ENCODE measurements at places on chromosomes 1 and 21.
A peak's percentile ranks its signal among the peaks of the same experiment; 100 is the strongest.

- no peak for DNase-seq
Measured at GRCh38 chr1:37878071-37878470, 18.7 kb upstream of the MTF1 start.

- DNase-seq, result peak; percentile 90
Measured at GRCh38 chr1:156926175-156926574, 5.7 kb downstream of the LRRC71 start.

- peak; percentile 78 for DNase-seq
Measured at GRCh38 chr1:234676103-234676594, 66.2 kb upstream of the IRF2BP2 start.

DNA sequence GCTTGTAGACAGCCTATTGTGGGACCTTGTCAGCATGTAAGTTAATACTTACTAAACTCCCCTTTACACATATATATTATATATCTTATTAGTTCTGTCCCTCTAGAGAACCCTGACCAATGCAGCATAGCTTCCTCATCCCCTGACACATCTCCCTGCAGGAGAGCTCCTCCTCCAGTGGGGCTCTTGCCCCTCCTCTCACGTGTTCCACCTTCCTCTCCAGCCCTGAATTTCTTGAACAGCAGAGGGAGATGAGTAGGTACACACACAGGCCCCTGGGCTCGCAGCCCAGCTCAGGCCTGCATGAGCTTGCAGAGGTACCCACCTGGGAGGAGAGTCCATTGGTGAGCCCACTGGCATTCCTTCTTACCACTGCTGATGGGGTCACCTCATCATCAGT is 27.3 kb upstream of the GOLT1A start:
- no peak for DNase-seq

DNA sequence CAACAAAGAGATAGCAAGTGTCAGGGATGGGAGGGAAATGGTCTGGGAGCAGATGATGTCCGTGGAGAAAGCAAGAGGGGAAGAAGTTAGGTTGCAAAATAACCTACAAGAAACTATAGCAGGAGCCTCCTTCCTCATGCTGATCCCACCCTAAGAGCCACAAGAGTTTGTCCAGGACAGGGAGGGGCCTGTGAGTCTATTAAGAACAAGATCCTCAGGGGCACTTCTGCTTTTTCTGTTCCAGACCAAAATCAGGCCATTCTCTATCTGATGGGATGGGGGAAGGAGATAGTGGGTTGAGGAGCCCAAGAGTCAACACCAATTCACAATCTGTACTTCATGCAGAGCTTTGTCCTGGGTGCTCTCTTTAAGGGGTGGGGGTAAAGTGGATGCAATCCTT is 7.7 kb upstream of the ATP1A4 start:
- no peak for DNase-seq

GRCh38 chr1:235841938-235842545 is 24.7 kb downstream of the LYST start:
- DNase-seq, result no peak

GRCh38 chr1:61055110-61055614 is 27.2 kb upstream of the NFIA start:
- peak; percentile 29 for DNase-seq

GRCh38 chr1:6345009-6345408 is 48.6 kb downstream of the ACOT7 start:
- DNase-seq, result no peak

- peak; percentile 64 for DNase-seq
Measured at GRCh38 chr1:10687782-10688408, 108.6 kb downstream of the CASZ1 start.

GRCh38 chr1:152996633-152997400 is 4.7 kb upstream of the SPRR3 start:
- DNase-seq, result no peak

- DNase-seq, result peak; percentile 94
Measured at GRCh38 chr1:83102630-83103071, 896.3 kb downstream of the TTLL7 start.

DNA sequence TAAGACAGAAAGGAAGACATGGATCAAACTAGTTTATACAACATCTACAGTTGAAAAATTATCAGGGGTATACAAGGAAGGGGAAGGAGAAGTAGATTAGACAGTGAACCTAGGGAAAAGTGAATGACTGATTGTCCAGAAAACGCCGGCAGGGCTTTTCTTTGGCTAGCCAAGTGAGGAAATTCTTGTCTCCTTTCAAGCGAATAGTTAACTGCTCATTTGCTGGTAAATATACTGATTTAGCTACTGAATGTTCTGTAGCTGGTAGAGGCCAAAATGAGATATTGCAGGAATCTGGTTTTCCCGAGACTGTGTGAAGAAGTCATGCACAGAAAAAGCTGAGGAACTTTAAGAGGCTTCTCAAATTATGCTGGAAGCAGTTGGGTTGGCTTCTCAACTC is 128.5 kb upstream of the ZNHIT6 start:
- no peak for DNase-seq

GRCh38 chr1:180062452-180062971 is 92.2 kb upstream of the QSOX1 start:
- DNase-seq, result no peak

DNA sequence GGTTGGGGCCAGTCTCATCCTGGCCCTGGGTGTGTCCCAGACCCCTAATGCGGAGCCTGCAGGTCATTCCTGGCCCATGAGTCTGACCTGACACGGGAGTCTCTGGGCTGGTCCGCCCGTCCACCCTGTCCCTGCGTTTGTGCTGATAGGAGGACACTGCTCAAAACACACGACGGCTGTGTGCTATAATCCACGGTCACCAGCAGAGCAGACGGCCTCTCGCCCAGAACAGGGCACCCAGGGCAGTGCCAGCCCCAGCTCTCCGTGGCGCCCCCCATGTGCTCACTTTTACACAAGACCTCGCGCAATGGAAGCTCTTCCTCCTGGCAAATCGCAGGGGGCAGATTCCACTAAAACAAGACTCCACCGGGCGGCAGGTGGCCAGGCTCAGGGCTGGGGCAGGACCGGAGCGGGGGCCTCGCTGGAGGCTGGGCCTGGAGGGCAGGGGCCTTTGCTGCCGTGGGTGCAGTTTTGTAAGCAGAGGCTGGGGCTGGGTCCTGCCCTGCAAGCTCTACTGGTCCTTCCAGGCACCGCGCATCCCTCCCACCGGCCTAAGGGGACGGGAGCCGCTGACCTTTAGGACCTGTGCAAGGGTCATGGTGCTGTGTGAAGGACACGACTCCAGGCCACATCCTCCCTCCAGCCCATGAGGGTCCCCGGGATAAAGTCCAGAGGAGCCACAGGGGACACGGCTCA is 10.6 kb upstream of the SLC19A1 start:
- no peak for DNase-seq

- peak; percentile 82 for DNase-seq
Measured at GRCh38 chr1:121558514-121558913, 373.7 kb downstream of the SRGAP2C start.

DNA sequence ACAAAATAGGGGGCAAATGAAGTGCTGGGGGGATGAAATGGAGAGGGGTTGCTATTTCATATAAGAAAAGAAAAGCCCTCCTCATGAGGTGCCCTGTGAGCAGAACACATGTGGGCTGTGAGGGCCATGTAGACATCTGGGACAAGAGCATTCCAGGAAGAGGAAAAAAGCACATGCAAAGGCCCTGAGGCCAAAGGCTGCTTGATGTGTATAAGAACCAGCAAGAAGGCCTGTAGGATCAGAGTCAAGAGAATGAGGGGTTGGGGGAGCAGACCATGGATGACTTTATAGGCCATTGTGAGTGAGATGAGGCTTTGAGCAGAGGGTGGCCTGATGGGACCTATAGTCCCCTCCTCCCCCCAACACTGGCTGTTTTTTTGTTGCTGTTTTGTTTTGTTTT is 7.7 kb upstream of the RAB4A start:
- DNase-seq, result no peak

DNA sequence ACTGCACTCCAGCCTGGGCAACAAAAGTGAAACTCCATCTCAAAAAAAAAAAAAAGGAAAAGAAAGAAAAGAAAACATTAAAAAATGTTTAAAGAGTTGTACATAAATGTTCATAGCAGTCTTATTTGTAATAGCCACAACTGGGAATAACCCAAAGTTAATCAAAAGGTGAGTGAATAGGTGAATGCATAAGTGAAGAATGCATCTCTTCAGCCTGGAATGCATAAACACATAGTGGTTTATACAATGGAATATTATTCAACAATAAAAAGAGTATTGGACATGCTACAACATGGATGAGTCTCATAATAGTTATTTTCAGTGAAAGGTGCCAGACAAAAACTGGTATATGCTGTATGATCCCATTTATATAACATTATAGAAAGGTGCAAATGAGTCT is 18.1 kb downstream of the LDLRAD1 start:
- no peak for DNase-seq

GRCh38 chr1:46196609-46197008 is 1.6 kb downstream of the POMGNT1 start:
- DNase-seq, result no peak

DNA sequence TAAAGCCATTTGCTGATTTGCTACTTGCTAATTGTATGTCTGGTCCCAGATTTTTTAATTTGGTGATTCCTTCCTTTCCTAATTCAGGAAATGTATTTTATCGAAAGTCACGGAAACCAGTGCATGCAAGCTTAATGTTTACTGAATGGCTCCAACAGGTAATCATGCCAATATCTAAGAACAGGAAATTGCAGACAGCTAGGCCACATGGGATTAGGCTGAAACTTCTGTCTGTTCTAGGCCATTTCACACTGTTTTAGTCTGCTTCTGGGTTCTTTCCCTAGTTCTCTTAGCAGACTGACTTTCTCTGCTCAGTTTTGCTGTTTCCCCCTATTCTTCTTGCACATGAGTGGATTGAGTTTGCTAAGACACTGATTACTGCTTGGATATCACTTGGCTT is 111.4 kb downstream of the NTNG1 start:
- no peak for DNase-seq

DNA sequence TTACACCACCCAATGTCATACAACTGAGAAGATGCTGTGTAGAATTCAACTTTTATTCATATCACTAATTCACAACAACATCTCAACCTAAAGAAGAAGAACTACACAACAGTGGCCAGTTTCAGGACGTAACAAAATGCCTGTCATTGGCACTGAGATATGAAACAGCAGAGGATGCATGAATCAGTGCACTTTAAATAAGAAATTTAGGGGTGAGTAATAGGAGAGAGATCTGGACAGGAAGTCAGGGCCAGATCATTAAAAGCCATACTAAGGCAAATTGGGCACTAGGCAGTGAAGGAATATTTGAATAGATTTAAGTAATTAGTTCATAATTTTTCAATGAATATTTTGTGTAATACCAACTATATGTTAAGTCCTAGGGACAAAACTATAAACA is 510.5 kb downstream of the PLPP3 start:
- peak; percentile 71 for DNase-seq

DNA sequence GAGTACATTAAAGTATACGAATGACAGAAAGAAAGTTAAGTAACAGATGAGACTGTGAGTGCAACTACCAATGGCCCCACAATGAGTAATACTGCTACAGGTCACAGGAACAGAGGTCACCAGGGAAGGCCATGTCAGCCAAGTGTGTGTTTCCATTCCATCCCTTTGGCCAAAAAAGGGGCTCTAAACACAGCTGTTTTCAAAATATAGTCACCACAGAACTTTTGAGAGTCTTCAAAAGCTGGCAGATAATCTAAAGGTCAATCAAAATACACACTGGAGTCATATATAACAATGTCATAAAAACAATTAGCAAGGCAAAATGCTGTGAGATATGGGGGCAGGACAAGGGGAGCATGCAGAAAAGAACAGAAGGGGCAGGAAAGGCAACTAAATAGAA is 10.2 kb downstream of the USP24 start:
- no peak for DNase-seq

DNA sequence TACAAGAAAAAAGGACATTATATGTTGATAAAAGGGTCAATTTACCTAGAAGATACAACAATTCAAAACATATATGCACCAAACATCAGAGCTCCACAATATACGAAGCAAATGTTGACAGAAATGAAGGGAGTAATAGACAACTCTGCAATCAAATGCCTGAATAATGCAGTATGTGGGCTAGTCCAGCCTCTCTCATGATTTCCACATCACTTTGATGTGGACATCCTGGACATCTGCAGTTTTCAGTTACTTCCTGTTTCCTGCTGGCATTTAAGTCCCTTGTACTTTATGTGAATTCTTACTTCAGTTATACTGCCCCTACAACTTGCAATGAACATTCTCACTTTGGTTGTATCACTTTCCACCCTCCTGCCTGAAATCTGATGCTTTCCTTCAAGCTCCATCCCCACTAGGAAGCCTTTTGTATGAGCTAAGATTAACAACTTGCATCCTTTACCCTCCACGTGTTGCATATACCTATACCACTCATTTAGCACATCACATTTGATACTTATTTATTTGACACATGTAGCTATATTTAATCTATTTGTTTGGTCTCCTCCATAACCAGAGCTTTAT is 36.7 kb downstream of the DISC1 start:
- DNase-seq, result no peak

GRCh38 chr1:232599178-232600041 is 30.5 kb downstream of the SIPA1L2 start:
- DNase-seq, result peak; percentile 58

- no peak for DNase-seq
Measured at GRCh38 chr1:23903754-23904153, 9.4 kb downstream of the CNR2 start.

GRCh38 chr1:24048205-24048869 is 63.6 kb downstream of the MYOM3 start:
- no peak for DNase-seq
